CD8-positive, alpha-beta T cell (primary cell): ENCODE measurements at places on chromosomes 12 and 14.

- no peak for DNase-seq
Observed at GRCh38 chr12:69993433-69993832, 168.4 kb downstream of the MYRFL start.

DNA sequence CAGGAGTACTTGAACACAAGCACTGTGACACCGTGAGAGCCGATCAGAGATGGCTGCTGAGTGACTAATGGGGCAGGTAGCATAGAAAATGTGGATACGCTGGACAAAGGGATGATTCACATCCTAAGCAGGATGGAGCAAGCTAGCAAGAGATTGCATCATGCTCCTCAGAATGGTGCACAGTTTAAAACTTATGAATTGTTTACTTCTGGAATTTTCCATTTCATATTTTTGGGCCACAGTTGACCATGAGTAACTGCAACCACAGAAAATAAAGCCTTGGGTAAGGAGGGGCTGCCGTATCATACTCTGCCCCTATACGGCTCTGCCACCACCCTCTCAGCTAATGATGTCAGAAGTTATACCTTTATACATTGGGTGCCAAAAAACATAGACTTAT, 23.3 kb upstream of the MARK3 start:
- DNase-seq, result no peak

- DNase-seq, result no peak
Observed at GRCh38 chr12:26162905-26163304, 32.5 kb upstream of the SSPN start.

DNA sequence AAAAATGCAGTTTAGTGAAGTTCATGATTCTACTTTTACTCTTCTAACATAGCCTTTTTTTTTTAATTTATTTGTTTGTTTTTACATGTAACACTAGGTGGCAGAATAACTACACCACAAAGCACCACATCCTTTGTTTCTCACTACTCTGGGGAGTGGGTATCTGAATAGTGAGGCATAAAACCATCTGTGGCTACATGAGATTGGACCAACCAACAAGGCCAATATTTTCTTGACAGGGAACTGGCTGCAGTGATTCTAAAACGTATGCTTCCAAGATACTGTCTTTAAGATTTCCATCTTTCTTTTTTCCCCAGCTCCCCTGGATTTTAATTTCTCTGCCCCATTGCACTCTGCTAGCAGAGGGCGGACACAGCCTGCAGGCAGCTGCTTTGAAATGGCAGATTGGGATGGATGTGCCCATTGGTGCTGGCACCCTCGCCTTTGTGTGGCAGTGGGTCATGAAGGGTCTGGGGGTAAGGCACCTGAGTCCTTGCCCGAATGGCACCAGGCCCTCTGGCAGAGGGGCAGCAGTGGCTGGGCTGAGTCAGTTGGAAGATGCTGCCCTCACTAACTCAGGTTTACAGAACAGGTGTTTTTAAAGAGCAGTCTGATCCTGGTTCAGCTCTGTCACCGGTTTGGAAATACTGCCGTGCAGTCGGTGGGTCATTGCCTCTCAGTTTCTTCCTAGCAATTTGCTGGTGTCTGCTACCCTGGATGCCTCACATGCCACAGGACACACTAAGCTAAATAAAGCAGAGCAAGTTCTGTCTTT, 429.1 kb downstream of the RAD51B start:
- DNase-seq, result no peak

DNA sequence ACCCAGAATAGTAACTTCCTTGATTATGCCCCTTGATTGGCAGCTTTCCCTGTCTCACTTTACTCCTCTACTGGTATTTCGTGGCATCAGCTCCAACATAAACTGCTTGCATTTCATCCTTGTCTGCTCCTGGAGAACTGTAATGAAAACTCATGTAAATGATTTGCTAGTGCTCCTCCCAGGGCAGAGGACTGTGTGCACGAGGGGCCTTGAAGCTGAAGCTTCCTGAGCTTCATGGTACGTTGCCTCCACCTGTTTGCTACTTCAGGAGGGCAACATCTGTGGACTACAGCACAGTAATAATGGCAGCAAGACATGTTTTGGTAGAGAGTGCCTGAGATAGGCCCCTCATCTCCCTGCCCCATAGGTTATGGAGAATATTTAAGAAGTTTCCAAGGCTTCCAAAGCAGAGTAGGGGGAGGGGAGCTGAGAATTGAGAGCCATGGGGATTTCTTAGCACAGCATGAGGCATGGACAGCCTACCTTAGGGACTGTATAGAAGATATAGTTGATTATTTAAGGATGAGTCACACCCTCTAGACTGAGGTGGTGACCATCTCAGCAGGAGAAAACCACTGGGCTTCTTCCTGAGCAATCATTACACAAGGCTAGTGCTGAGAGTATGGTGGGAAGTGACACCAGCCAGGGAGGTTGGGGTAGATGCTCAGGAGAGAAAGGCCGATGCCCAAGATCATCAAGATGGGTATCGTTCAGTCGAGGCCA, 29.5 kb downstream of the CCDC198 start:
- no peak for DNase-seq

GRCh38 chr14:63388766-63389431, 70.2 kb upstream of the GPHB5 start:
- DNase-seq, result peak; percentile 58

- no peak for DNase-seq
Observed at GRCh38 chr12:62642486-62642885, 175.9 kb downstream of the MON2 start.

- no peak for DNase-seq
Observed at GRCh38 chr14:20687362-20688166, 1.0 kb upstream of the ANG start.

DNA sequence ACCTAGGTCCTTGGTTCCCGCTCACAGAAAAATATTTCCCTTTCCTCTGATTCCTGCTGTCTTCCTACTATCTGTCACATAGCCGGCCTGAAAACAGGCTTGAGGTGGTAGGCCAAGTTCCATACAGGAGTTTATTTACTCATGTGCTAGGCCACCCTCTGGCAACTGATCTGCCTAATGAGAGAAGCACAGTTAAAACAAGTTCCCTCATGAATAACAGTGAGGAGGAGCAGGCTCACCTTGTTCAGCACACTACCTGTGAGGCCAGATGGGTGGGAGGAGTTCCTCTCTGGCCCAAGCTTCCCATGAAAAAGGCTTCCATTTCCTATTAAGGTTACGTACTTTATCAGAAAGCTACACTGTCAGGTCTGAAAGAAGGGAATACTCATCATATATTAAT, 206.0 kb downstream of the MYRFL start:
- DNase-seq, result no peak

DNA sequence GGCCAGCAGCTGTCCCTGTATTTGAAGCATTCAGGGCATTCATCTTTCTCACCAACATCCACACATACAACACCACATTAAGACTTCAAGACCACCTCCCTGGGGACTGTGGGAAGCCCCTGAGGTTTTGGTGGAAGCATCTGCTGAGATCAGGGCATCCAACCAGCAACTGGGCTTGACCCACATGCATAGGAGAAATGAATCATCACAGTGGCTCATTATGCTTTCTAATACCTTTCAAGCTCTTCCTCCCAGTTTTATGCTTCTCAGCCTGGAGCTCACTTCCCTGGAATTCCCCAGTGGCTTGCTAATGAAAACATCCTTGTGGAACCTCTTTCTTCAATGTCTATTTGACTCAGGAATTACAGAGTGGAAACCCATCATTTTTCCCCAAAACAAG, 21.4 kb upstream of the CMKLR1 start:
- no peak for DNase-seq

DNA sequence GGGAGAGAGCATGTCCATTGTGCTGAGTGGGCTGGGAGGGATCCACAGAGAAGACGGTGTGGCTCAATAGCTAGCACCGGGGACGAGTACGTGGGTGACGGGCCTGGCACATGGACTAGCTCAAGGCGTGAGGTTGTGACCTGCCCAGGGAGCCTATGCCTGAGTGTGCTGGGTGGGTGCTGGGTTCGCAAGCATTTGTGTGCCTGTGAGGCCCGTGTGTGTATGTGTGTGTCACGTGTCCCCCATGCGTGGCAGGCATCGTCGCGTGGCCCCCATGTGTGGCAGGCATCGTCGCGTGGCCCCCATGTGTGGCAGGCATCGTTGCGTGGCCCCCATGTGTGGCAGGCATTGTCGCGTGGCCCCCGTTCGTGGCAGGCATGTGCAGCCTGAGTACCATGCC, 109.2 kb downstream of the TMEM121 start:
- DNase-seq, result no peak

DNA sequence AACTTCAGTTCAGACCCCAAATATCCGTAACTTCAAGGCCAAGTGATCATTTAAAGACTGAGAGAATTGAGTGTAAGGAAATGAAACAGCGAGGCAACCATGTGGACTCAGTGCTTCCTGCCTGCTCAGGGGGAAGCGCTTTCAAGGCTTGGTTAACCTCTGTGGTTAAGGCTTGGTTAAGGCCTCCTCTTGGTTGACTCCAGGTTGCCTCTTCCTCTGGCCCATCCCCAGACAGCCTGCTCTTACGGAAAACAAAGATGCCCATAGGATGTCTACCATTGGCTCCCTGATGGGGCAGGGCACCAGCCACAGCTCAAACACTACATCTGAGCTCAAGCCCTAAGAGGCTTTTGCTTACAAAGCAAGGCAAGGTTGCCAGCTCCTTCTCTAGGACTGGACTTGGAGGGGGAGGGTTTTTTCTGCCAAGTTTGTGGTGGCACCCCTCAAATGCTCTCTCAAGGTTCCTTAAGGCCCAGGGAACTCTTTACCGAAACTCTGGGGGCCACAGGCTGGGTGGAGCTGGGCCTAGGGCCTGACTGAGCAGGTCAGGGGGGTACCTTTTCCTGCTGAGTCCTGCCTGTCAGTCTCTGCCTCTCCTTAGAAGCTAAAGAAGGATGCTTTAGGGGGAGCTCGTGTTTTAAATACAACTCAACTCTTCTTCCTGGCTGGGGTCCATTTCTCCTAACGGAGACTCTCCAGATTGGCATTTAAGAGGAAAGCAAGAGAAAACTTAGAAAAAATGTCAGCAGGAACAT, 13.7 kb downstream of the COL2A1 start:
- DNase-seq, result peak; percentile 65

GRCh38 chr14:58414845-58415244, 12.5 kb downstream of the TIMM9 start:
- DNase-seq, result no peak

GRCh38 chr12:57694459-57695019, 607 bp downstream of the OS9 start:
- DNase-seq, result no peak

- DNase-seq, result no peak
Observed at GRCh38 chr12:66269757-66270383, 32.4 kb upstream of the HELB start.

GRCh38 chr14:32559048-32559447, 229.9 kb downstream of the AKAP6 start:
- no peak for DNase-seq

- no peak for DNase-seq
Observed at GRCh38 chr14:91352728-91353692, 64.6 kb downstream of the CCDC88C start.

DNA sequence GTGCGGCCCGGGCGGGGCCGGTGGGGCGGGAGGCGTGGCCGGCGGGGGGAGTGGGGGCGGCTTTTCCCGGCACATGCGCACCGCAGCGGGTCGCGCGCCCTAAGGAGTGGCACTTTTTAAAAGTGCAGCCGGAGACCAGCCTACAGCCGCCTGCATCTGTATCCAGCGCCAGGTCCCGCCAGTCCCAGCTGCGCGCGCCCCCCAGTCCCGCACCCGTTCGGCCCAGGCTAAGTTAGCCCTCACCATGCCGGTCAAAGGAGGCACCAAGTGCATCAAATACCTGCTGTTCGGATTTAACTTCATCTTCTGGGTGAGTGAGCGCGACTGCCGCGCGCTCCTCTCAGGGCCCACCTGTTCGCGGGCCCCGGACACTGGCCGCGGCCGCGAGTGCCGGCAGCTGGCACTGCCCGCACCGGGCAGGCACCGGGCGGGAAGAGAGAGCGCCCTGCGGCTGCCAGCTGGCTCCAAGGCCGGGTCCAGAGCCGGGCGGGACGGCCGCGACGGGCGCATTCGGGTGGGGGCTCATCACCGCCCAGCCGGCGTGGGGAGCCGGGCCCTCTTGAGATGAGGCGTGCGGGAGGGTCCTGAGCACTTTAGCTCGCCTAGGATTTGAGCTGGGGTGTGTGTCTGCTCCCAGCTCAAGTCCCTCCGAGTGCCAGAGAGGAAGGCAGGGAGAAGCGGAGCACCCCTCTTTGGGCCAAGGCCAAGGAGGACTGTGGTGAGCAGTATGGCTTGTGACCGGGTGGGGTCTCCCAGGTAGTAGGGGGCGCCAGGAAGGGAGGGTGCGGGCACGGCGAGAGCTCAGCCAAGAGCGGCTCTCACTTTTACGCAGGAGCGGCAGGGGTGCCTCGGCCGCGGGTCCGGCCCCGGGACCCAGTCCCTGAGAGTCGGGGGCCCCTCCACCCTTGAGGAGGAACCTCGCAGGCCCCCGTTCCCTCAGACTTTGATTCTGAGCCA, at the start of gene CD9:
Gene CD9, plus strand, starts transcription at position 145 of the 957 bp plus-strand sequence. Its CDS starts 100 bp downstream, at position 245.
- no peak for DNase-seq

GRCh38 chr14:90396341-90397339, at the start of gene CALM1:
Gene CALM1, plus strand, starts transcription at chr14:90397029. Its CDS starts 202 bp downstream, at chr14:90397231.
- DNase-seq, result peak; percentile 96

GRCh38 chr12:117498256-117498655, 136.8 kb upstream of the NOS1 start:
- no peak for DNase-seq

DNA sequence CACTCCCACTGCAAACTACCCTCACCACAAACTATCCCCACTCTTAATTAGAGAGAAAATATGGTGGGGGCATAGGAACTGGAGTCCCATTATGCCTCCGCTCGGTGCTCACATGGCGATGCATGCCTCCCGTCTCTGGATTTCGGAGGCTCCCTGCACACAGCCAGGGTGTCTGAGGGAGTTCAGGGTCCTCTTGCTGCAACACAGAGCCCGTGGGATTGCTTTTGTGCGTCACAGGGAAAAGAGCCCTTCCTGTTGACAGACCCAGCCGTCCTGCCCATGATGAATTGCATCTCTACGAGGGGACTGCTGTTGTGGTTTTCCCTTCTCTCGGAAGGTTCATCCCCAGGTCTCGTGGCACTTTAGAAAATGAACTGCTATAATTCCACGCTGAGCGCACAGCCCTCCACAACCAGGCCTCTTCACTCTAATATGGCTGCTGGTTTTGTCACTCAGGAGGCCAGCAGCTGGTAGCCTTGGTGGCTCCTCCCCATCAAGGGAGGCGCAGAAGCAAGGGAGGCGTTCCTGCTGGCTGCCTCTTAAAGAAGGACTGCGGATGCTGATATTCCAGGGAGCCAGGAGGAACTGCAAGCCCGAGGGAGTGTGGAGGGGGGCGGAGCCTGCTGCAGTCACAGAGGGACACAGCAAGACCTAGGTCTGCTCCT, 158.0 kb downstream of the KCNA5 start:
- no peak for DNase-seq

- DNase-seq, result no peak
Observed at GRCh38 chr12:12171991-12172511, 94.8 kb downstream of the LRP6 start.

GRCh38 chr12:124790650-124791400, 72.8 kb downstream of the SCARB1 start:
- no peak for DNase-seq

GRCh38 chr12:23564451-23565152, 384.9 kb downstream of the SOX5 start:
- no peak for DNase-seq

- DNase-seq, result no peak
Observed at GRCh38 chr14:32443890-32444661, 115.0 kb downstream of the AKAP6 start.

GRCh38 chr12:93153321-93153720, 224.2 kb upstream of the EEA1 start:
- DNase-seq, result no peak
